ENCODE measurements at places on chromosomes 13 and 19.
A peak's percentile ranks its signal among the peaks of the same experiment; 100 is the strongest.

- DNase-seq, result no peak
These were observed 2.0 kb upstream of the CCDC97 start for GRCh38 chr19:41307954-41308449.

- no peak for DNase-seq
These were observed 73.9 kb upstream of the FNDC3A start for GRCh38 chr13:48901781-48902180.

DNA sequence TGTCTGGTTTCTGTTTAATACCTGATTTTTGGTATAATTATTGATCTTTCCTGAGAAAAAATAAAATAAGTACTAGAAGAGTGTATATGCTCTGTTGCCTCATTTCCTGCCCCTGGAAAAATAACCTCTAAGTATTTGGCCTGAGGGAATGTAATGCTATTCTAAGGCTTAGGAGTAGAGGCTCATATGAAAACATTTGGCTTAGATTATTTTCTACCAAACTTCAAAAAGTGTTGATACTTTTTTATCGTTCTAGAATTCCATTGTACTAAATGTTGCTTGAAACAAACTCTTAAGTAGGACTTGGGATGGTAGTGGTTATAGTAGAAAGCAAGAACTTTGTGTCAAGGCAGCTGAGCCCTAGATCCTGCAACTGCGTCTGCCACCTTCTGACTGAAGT, 57.8 kb downstream of the COG3 start:
- DNase-seq, result no peak

DNA sequence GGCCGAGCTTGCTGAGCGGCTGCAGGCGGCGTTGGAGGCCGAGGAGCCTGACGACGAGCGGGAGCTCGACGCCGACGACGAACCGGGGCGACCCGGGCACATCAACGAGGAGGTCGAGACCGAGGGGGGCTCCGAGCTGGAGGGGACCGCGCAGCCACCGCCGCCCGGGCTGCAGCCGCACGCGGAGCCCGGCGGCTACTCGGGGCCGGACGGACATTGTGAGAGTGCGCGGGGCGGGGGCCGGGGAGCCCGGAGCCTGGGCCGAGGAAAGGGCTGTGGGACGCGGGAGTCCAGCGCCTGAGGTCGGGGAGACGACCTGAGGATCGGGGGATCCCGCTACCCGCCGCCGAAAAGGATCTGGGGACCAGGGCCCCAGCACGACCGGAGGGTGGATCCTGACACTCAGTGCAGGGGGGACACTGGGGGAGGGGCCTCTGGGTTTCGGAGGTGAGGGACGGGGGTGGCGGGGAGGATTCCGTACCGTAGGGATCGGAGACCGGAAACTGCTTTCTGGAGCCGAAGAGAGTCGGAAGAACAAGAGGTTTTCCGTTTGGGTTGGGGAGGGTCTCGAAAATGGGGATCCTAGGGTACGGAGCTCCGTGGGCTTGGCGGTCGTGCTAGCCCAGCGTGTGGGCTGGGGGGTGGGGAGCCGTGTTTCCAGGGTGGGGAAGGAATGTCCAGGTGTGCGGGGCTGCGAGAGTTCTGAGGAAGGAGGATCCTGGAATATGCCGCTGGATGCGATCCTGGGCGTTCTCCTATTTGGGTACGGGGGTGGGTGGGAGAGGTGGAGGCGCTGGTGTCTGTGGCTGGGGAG, 616 bp downstream of the HNRNPUL1 start:
- DNase-seq, result peak; percentile 43

DNA sequence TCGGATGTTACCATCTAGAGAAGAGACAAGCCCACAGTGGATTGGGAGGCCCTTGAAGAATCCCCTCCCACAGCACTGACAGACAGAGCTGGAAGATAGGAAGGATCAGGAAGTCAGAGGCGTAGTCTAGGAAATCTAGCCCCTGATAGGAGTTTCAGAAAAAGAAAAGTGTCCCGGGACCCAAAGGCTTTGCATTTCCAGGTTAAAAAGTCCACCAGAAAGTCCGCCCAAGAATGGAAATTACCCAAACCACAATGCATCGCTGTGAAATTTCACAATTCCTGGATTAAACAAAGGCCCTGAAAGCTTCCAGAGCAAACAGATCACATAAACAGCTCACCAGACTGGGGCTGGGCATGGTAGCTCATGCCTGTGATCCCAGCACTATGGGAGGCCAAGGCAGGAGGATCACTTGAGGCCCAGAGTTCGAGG, 146.9 kb downstream of the KDM4B start:
- DNase-seq, result no peak

- no peak for DNase-seq
These were observed 90.0 kb downstream of the PDS5B start for GRCh38 chr13:32676242-32676641.

- no peak for DNase-seq
These were observed 367.8 kb downstream of the DACH1 start for GRCh38 chr13:71499235-71499634.

DNA sequence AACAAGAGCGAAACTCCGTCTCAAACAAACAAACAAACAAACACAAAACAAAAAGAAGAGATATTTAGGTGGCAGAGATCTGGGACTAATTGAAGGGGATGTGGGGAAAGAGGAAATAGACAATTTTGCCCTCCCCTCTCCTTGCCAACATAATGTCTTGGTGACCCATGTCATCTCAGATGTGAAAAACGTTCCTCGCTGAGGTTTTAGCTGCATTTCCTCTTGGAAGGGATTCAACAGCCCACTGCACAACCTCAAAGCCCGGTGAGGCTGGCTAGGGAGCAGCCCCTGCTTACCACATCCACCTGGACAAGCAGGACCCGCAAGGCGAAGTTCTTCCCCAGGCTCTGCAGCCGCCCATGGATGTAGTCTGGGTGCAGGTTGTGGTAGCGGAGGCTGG, 4.9 kb downstream of the ERCC1 start:
- DNase-seq, result no peak

DNA sequence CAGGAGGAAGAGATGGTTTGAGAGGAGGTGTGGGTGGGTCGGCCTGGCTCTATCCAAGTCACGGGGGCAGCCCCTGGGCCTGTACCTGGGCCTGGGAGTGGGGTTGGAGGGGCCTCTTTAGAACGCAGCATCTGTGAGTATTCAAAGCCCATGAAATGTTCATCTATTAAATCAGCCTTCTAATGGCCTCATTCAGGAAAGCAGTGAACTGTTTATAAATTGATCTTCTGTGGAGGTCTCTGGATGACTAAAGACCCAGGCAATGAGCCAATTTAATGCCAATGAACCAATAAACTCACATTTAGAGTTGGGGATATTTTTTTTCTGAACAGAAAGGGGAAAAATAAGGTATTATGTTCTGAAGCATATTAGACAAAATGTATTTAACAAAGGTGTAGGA, 19.9 kb upstream of the GGACT start:
- no peak for DNase-seq

DNA sequence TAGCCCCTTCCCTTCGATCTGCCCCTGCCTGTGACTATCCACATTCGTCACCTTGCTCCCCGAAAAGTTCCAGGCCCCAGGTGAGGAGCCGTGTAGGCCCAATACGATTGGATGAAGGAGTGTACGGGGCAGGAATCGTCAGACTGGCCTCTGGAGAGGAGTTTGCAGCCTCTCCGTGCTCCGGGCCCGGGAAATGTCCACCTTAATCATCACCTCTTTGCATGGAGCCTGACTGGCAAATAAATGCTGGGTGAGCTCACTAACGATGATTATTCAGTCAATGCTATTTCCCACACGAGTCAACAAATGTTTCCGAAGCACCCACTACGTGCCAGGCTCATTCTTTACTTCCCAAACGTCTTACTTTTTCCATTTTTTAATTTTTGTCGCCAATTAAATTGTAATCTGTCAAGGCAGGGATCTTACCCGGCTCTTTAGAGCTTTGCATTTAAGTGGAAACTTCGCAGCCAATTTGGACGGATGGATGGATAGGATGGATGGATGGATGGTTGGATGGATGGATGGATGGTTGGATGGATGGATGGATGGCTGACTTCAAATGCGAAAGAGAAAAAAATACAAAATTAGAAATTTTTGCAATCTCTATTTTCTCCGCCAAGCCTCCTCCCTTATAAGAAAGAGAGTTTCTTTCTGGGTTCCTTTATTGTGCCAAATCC, 45.8 kb downstream of the TGDS start:
- no peak for DNase-seq

DNA sequence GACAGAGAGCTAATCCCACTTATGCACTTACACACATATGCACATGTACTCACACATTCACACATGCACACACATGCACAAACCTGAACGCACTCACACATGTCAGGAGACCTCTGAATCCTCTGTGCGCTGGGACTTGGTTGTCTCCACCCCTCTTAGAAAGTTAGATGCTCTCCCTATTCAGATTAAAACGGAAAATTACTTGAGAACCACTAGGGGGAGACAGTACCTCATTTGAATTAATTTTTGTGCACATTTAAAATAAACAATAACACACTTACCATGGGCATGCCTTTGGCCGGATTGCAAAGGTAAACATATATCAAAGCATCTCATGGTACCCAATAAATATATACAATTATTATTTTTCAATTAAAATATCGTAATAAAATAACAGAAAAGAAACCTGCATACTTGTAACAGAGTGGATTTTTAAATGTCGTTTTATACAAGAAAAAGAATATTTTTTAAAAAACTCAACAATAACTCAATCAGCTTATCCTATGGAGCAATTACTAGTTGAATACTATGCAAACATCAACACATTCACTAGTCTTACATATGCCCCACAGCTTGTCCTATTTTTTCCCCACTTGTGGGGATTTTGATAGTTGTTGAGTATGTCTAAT, 9.5 kb upstream of the LILRB4 start:
- DNase-seq, result no peak

GRCh38 chr13:30466358-30466714, 600 bp upstream of the HMGB1 start:
- DNase-seq, result no peak

GRCh38 chr13:31518645-31519044, 220.7 kb upstream of the RXFP2 start:
- DNase-seq, result no peak

- DNase-seq, result no peak
These were observed 1315.4 kb downstream of the EFNB2 start for GRCh38 chr13:105220063-105220462.

DNA sequence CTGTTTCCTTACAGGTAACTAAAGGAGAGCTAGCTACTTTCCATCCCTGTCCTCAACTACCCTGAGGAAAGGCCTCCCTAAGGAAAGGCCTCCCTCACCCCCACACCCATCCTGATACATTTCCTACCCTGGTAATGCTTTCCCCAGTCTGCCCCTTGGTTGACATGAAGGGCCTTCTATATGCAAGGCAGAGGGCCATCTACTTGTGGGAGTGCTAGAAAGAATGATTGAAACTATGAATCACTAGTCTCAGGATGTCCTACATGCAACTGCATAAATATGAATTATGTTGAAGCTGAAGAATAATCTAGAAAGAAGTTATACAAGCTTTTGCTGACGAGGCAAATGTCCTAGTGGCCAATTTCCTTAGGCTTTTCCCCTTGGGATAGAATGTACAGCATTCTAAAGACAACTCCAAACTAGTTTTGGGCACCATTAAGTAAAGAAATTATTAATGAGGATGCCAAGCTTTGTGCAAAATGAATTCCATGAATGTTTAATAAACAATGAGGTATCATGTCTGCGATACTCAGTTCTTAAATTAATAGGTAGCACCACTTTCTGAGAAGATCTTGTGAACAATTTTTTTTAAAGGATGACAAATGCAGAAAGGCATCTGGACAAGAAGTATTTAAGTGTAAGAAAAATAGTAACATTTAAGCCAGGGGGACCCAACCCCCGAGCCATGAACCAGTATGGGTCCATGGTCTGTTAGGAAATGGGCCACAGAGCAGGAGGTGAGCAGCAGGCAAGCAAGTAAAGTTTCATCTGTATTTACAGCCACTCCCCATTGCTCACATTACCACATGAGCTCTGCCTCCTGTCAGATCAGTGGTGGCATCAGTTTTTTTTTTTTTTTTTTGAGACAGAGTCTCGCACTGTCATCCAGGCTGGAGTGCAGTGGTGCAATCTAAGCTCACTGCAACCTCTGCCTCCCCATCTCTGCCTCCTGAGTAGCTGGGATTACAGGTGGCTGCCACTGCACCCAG, 223.0 kb downstream of the LHFPL6 start:
- DNase-seq, result no peak

GRCh38 chr19:49667473-49667872, 1.7 kb downstream of the BCL2L12 start:
- DNase-seq, result no peak

DNA sequence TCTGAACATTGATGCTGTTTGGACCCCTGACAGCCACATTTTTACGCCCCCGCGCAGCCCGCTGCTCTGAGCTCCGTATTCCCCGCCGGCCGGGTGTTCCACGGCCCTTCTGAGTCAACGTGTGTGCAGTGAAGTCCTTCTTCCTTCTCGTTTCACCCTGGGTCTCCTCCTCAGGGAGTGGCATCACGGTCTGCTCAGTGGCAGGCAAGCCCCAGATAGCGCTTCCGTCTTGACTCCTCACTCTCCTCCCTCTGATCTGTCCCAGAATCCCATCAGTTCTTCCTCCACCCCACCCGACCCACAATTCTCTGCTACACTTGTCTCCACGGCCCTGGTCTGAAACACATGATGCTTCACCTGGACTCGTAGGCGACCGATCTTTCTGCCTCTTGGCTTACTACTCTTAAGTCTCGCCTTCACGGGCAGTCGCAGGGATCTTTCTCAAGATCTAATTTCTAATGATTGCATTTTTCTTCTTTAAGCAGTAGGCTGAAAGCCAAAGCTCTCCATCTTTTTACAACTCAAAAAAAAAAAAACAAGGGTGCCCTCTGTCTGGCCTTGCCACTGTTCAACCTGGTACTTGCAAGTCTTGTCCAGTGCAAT, 33.9 kb downstream of the CCNE1 start:
- no peak for DNase-seq

DNA sequence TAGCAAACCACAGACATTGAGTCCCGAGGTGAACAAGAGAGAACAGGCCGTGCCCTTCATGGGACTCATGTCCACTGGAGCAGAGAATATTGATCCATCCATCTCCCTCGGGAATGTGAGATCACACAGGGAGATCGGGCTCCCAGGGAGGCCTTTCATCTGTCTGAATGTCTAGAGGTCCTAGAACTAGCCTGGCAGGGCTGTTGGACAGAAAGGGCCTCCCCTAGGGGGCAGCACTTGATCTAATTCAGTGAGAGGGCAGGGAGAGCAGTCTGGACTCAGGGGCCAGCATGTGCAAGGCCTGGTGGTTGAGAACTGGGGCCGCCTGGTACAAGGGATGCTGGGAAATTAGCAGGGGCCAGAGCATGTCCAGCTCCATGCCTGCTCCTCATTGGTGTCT, 4.3 kb downstream of the RUVBL2 start:
- no peak for DNase-seq

GRCh38 chr13:105247830-105248229, 1287.6 kb downstream of the EFNB2 start:
- no peak for DNase-seq

- no peak for DNase-seq
These were observed 17.3 kb downstream of the SIGLEC8 start for GRCh38 chr19:51440846-51441409.

GRCh38 chr13:31913459-31913858, 118.1 kb upstream of the FRY start:
- no peak for DNase-seq

DNA sequence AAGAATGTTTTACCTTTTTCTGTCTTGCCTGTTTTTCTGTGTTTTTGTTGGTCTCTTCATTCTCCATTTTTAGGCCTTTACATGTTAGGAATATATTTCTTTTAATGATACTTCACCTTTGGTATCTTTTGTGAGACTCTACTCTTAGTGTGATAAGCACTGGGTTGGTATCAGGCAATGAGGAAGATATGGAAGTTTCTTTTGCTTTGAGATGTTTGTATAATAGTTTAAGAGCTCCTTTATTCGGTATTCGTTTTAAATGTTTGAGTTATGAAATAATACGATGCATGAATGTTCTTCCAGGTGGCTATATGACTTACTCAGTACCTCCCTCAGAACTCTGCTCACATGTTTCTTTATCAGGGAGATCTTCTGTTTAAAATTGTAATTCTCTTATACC, 144.8 kb downstream of the PDS5B start:
- no peak for DNase-seq

Measured in NCI-H2171 (cell line).